CD4-positive, alpha-beta T cell treated with Interleukin-10 for 1 hour (primary cell): ENCODE measurements at places on chromosomes 4 and X.

- DNase-seq = no peak
Observed at GRCh38 chr4:41414412-41414779, 123.6 kb upstream of the LIMCH1 start.

DNA sequence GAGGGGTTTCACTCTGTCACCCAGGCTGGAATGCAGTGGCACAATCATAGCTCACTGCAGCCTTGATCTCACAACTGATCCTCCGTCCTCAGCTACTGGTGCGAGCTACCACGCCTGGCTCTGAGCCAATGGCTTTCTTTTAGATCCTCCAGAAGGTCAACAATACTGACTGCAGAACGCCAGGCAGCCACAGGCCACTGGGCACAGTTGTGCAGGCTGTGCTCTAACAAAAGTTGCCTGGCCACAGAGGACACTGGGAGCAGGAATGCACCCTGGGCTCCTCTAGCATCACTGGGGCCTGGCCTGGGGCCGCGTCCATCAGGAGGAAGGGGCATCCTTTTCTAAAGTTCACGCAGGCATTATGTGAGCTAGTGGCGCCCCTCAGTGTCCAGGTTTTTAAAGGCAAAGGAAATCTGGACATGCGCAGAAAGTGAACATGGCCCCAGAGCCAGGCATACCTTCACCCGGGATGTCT lies 14.9 kb upstream of the PORCN start:
- no peak for DNase-seq

DNA sequence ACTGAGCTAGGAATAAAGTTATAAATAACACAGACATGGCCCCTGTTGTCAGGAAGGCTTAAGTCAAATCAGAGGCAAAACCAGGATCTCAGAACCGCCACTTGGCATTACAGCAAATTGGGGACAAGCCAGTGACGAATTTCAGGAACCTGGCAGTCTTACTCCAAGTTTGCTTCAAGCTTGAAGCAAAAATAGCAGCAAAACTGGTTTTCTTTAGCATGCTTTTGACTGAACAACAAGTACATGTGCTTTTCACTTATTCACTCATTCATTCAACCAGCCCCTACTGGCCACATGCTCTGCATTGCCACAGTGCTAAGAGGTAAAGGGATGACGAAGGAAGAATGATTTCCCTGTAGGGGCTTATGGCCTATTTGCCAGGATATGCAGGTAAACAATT lies 253.9 kb upstream of the PPARGC1A start:
- DNase-seq = no peak

- DNase-seq = no peak
Observed at GRCh38 chr4:148782284-148782683, 340.1 kb upstream of the NR3C2 start.

- DNase-seq = no peak
Observed at GRCh38 chrX:96692890-96693289, 8.2 kb downstream of the DIAPH2 start.

DNA sequence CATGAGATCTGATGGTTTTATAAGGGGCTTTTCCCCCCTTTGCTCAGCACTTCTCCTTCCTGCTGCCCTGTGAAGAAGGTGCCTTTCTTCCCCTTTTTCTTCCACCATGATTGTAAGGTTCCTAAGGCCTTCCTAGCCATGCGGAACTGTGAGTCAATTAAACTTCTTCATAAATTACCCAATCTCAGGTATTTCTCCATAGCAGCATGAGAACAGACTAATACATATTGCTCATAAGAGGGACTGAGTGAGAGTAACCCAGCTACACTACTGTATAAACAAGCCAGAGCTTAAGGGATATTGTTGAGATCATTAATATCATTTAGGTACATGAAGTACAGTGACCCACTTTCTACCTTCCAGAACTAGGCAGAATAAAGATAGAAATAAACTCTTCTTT lies 102.9 kb downstream of the TEX13A start:
- no peak for DNase-seq

- no peak for DNase-seq
Observed at GRCh38 chrX:19579485-19579884, 64.2 kb upstream of the MAP3K15 start.

DNA sequence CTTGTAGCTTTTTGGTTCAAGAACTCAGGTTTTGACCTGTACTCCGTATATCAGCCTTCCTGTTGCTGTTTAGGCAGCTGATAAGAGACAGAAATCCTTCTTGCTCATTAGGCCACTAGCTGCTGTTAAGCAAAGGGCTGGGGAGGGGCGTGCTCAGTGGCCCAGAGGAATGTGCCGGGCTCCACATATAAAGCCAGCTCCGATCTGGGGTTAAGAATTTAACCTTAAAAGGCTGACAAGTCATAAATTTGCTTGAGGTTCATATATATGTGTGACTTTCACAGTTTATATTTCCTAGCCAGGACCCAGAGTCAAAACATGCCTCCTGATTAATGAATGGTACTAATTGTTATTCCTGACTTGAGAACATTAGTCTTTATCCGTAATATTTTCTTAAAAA lies 15.3 kb downstream of the GPC3 start:
- DNase-seq = no peak

- no peak for DNase-seq
Observed at GRCh38 chrX:34658326-34658725, 1.2 kb upstream of the TMEM47 start.

DNA sequence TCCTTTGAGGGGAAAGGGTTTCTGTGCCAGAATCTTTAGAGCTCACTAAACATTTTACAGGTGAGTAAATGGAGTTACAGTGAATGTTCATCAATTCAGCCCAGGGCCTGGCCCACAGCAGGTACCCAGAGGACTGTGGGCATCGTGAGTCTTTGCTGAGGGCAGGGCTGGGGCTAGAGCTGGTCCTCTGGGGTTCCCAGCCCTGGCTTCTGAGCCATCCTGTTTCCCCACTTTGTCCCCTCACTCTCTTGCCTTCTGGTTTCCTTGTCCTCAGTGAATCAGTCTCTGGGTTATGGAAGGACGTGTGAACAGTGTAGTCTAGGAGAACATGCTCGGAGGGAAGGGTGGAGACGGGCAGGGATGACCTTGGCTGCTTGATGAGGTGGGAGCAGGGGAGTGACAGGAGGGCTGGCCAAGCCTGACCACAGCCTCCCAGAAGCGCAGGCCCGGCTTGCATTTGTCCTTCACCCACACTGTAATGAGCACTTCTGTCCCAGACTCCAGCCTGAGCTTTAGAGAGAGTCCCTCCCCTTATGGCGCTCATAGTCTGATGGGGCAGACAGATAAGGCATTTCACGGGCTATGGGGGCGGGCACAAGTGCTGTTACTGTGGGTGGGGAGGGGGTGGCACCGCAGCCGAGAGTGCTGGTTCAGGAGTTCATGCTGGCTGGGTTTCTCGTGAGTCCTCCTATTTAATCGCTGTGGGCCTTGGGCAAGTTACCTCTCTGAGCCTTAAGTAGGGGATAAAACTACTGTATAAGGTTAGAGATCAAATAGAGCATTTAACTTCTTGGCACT lies 17.3 kb downstream of the TBC1D14 start:
- DNase-seq = peak; percentile 70

GRCh38 chr4:85744950-85745349 lies 270.0 kb downstream of the ARHGAP24 start:
- DNase-seq = no peak

DNA sequence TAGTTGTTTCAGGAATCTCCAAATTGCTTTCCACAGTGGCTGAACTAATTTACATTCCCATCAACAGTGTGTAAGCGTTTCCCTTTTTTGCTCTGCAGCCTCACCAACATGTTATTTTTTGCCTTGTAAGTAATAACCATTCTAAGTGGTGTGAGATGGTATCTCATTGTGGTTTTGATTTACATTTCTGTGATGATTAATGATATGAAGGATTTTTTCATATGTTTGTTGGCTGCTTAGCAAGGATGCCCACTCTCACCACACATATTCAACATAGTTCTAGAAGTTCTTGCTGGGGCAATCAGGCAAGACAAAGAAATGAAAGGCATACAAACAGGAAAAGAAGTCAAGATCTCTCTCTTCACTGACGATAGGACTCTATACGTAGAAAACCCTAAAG lies 472.4 kb downstream of the ZNF674 start:
- no peak for DNase-seq

- DNase-seq = peak; percentile 60
Observed at GRCh38 chr4:101328063-101328602, 19.2 kb downstream of the PPP3CA start.

GRCh38 chr4:11497972-11498371 lies 69.3 kb upstream of the HS3ST1 start:
- DNase-seq = no peak

DNA sequence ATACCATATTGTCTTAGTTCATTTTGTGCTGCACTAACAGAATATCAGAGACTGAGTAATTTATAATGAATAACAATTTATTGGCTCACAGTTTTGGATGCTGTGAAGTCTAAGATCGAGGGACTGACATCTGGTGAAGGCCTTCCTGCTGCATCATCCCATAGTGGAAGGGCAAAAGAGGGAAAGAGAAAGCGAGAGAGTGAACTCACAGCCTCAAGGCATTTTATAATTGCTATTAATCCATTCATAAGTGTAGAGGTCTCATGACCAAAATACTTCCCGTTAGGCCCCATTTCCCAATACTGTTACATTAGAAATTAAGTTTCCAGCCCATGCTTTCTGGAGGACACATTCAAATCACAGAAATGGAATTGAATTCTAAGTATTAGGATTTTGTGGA lies 554.4 kb downstream of the TRAM1L1 start:
- no peak for DNase-seq

GRCh38 chr4:8457646-8458252 lies 17.2 kb downstream of the TRMT44 start:
- DNase-seq = no peak

GRCh38 chr4:47835494-47835893 lies 2.4 kb downstream of the CORIN start:
- DNase-seq = no peak

- no peak for DNase-seq
Observed at GRCh38 chr4:181181331-181181730, 1061.9 kb upstream of the TENM3 start.

GRCh38 chr4:153927451-153927850 lies 138.6 kb upstream of the SFRP2 start:
- DNase-seq = no peak

DNA sequence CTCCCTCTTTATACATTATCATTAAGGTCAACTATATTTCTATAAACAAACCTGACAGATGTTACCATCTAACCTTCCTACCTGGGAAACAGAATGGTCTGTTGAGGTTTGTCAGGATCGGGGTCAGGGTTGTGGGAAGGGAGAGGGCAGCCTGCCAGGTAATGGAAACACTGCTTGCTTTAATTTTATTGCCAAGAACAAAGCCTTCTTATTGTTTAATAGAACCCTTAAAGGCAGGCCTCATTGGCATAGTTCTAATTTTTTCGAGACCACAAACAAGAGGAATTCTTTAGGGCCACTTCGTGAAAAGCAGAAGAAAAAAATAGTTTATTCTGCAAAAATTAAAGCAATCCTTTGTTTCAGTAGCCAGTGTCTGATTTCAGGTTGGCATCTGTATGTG lies 113.2 kb downstream of the MID1 start:
- DNase-seq = no peak

DNA sequence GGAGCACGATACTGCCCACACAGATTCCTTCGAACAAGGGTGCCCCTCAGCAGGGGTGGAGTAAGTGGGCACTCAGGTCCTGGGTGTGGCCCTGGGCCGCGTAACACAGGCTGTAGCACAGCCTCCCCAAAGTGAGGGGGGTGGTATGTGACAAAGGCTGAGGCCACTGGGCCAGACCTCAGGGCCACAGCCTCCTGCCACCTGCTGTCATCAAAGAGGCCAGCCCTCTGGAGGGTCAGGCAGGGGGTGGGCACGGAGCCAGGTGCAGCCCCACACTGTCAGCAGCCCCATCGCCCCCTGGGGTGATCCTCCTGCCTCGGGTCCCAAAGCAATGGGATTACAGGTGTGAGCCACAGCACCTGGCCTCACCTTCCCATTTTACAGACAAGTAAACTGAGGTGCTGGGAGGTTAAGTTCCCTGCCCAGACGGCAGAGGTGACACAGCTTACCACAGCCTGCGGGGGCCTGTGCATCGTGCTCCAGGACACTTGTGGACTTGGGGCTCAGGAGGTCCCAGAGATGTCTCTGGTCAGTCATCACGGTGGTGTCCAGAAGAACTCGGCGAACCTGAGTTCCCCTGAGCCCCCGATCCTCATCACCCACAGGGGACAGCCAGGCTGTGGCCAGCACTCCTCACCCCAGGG lies 27.5 kb upstream of the MXD4 start:
- DNase-seq = no peak

DNA sequence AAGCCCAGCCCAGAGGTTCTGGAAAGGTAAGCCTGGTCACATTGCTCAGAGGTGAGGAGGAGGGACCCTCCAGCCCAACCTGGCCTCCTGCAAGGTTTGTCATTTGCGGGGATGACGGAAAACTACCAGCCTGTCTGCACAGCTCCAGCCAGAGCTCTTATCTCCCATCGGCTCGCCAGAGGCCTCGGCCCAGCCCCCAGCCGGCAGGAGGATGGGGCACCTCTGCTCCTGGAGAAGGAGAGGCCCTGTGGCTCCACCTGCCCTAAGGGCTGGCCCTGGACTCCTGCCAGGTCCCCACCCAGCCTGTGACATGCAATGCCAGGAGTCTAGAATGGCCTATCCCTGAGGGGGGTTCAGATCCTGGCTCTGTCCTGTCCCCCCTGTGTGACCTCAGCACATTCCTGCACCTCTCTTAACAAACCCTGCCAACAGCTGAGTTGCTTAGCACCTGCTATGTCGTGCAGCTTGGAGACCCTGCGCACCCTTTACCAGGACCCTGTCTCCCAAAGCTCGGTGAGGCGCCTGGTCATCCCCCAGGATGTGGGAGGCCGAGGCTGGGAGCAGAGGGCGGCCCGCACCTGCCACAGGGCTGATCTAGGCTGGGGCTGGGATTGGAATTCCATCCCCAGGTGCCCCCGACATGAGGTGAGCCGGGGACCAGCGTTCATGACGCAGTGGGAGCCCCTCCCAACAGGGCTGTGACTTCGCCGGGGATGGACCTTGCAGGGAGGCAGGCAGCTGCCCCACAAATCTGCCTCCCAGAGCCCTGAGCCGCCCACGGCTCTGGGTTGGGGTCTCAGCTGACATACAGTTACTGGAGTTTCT lies 14.4 kb downstream of the ADRA2C start:
- no peak for DNase-seq

DNA sequence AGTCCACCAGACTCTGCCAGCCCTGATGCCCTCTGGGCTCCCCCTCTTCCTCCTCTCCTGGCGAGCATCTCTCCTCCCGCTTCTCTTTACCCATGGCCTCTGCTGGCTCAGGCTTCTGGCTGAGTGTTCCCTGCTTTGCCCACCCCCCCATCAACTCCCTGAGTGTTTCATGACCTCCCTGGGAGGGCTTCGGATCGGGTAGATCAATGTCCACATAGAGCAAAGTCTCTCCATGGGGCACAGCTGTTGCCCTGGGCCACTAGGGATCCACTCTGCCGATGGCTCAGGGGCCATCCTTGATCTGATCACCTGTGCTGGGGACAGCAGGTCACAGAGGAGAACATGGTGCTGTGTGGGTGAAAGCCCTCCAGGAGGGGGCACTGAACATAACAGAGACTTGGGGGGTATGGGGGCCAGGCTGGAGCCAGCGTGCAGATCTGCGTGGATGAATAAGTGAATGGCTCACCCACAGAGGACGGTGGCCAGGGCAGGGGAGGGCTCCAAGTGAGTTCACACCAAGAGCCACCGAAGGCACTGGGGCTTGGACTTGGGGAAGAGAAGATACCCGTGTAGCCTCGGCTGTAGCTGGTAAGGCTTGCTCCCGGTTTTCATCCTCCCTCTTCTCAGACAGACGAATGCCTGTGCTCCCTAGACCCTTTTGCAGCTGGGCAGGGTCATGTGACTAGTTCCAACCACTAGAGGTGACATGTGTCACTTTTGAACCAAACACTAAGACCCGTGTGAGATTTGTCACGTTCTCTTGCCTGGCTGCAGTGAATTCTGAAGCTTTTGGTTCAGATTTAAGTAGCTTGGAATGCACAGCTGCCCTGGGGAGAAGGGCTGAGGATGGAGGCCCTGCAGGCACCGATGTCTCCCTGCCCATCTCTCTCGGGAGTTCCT lies 23.2 kb upstream of the AFAP1 start:
- no peak for DNase-seq
